ENCODE measurements at places on chromosomes 5 and 9.
A peak's percentile ranks its signal among the peaks of the same experiment; 100 is the strongest.

GRCh38 chr5:86360801-86361200 is 256.9 kb upstream of the COX7C start:
- no peak for DNase-seq

DNA sequence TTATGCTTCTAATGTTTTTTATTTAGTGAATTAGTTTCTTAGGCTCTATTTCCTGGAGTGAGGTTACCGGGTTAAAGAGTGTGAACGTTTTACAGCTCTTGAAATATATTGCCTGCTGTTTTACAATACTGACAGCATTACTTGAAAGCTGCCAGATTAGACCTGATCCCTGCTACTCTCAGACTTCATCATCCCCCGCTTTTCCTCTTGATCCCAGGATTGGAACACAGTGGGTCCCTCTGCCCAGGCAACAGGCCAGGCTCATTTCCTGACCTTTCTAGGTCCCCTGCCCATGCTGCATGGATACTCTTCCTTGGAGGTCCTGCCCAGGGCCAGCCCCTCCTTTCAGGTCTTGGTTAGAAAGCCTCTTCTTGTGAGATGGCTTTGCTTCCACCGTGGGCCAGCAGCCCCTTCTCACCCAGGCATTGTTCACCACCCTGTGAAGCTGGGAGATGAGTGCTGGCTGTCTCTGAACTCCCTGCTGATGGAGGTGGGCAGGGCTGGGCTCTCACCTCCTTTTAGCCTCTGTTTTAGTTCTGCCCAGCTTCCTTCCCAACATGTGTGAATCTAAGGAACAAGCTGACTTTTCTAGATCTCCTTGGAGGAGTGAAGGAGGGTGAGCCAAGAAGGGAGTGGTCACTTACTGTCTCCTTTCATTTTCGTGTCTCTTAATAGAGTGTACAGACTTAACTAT is 15.5 kb upstream of the FAM120AOS start:
- DNase-seq = no peak

DNA sequence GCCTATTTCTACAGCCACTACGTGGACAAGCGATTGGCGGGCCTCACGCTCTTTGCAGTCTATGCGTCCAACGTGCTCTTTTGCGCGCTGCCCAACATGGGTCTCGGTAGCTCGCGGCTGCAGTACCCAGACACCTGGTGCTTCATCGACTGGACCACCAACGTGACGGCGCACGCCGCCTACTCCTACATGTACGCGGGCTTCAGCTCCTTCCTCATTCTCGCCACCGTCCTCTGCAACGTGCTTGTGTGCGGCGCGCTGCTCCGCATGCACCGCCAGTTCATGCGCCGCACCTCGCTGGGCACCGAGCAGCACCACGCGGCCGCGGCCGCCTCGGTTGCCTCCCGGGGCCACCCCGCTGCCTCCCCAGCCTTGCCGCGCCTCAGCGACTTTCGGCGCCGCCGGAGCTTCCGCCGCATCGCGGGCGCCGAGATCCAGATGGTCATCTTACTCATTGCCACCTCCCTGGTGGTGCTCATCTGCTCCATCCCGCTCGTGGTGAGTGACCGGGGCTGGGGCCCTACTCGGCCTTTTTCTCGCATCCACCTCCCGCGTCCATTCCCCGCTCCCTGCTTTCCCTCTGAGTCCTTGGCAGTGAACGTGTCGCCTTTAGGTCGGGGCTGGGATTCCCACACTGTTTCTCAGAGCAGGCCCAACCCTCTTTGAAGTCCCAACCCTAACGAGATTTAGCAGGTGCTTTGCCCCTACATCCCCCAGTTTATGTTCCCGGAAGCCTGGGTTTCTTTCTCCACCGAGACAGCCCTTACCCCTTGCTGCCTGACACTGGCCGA is 1.8 kb downstream of the PTGER4 start:
- DNase-seq = peak; percentile 41

GRCh38 chr5:31492869-31493268 is 39.0 kb downstream of the DROSHA start:
- no peak for DNase-seq

- no peak for DNase-seq
These were observed 226.0 kb downstream of the HINT1 start for GRCh38 chr5:130939059-130939458.

DNA sequence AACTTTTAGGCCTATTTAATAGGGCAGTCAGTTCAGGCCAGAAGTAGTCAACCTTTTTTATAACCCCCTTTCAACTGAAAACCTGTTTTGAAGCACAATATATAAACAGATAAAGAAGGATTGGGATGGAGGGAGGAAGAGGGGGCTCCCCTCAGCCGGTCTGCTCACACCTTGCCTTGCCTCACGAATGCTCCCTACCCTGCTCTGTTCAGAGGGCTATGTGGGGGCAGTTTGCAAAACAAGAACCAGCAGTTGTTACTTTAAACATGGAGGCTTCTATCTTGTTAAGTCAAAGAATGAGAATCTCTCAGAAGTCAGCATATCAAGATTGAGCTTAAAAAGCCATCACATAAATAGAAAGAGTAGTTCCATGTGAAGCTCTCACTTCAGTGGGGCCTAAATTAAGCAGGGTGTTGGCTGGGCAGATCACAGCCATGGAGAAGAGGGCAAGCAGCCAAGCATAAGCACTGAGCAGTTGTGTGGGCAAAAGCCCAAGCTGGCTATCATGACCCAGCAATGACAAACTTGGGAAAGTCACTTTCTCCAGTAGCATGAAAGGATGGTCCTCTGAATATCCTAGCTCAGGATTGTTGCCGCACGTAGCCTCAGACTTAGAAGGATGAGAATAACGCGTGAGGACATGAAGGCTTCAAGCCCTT is 70.6 kb downstream of the ALDH1A1 start:
- DNase-seq = no peak

GRCh38 chr5:78801413-78801812 is 152.8 kb upstream of the LHFPL2 start:
- no peak for DNase-seq

GRCh38 chr5:178532666-178533065 is 57.5 kb downstream of the COL23A1 start:
- no peak for DNase-seq

- no peak for DNase-seq
These were observed 320.4 kb downstream of the DRD1 start for GRCh38 chr5:175123542-175123941.

DNA sequence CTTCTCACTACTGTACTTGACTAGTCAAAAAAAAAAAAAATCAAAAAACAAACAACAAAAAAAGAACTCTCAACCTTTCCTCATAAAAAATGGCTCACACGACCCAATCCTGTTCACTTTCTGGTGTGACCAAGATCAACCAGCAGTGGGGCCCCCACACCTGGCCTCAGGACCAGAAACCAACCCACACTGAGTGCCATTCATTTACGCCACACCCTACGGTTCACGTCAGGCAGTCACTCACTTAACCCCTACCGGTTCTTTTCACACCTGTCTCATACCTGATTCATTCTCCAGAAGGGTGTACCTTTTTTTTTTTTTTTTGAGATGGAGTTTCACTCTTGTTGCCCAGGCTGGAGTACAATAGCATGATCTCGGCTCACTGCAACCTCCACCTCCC is 5.7 kb downstream of the SUSD1 start:
- no peak for DNase-seq

DNA sequence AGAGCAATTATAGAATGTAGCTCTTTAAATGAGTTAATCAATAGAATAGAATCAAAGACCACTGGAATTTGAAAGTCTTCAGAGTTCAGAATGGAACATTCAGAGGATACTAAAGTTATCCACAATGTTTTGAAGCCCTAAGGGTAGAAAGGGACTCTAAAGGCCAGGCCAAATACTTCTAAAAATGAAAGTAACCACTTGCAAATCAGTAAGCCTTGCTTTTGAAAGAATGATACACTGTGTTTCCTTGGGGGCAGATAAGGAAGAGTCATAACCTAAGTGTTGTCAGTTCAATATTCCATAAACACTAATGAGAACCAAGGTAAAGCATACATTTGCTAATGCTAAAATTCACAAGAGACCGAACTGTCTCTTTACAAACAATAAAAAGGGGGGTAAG is 813.5 kb downstream of the PTPRD start:
- no peak for DNase-seq

DNA sequence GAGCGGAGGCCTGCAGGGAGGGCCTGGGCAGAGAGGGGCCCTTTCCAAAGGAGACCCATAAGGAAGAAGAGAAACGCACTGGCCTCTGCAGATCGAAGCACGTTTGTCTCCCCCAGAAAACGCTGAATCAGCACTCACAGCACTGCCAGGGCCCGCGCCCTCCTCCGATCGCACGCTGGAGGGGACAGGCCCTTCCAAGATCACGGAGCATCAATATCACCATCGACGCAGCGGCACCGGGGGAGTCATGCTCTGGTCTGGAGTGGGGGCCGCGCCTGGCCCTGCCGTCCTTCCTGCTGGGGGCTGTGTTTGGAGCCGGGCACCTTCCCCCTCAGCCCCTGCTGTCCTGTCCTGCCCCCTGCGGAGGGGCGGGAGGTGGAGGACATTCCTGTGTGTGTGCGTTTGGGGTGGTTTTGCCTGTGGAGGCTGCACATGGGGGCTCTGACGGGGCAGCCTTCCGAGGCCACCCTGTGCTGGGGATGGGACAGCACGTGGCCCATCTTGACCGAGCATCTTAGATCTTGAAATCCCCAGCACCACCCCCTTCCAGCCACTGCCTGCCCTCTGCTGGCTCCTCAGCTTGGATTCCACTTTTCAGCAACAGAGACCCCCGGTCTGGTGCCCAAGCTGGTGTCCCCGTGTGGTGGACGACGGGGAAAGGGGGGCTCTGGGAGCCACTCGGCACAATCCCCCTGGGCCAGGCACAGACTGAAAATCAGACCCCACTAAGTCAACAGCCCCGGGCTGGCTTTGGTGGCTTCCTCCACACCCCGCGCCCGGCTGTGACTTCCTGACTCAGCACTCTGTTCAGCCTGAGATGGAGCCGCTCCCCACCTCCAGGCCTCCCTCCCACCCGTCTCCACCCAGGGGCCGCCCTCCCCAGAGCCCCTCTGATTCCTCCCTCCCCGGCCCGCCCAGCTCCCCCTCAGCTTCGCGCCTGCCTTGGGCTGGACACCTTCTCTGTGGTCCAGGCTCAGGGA is 8.3 kb downstream of the TMEM250 start:
- no peak for DNase-seq

GRCh38 chr5:158308429-158309025 is 449.6 kb upstream of the CLINT1 start:
- no peak for DNase-seq

- DNase-seq = no peak
These were observed 54.4 kb upstream of the RPL26L1 start for GRCh38 chr5:172904643-172905345.

- DNase-seq = no peak
These were observed 155.0 kb downstream of the PBX3 start for GRCh38 chr9:125902214-125902613.

- peak; percentile 66 for DNase-seq
These were observed 16.7 kb upstream of the HSD17B4 start for GRCh38 chr5:119435436-119436132.

DNA sequence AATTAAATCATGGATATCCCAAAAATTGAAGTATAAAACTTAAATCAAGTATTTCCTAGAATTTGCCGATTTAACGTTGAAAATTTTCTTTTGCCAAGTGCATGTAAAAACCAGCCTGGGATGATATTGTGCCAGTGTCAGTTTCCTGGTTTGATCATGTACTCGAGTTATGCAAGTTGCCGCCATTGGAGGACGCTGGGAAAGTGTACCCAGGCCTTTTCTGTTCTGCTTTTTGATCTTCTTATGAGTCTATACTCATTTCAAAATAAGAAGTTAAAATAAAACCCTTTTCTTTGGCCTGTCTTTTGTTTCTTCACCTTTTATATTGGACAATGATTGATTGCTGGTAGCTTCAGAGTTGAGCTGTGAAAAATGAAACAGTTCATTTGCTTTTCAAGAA is 93.1 kb upstream of the NFIL3 start:
- DNase-seq = no peak

All from stimulated activated CD4-positive, alpha-beta T cell treated with anti-CD3 and anti-CD28 coated beads, Interleukin-12 subunit alpha, Interleukin-12 subunit beta, amount 100 ng/mL, for 4 hours (primary cell).